ENCODE measurements at places on chromosomes 2 and 18.

GRCh38 chr2:187942876-187943275, 348.8 kb upstream of the GULP1 start:
- peak; percentile 2 for DNase-seq

GRCh38 chr18:57025540-57025939, 121.3 kb upstream of the BOD1L2 start:
- DNase-seq: no peak

GRCh38 chr2:215631696-215632095, 195.8 kb upstream of the FN1 start:
- DNase-seq: no peak

- no peak for DNase-seq
Observed at GRCh38 chr2:40384233-40384632, 67.7 kb downstream of the SLC8A1 start.

GRCh38 chr2:39356922-39357639, 80.0 kb downstream of the MAP4K3 start:
- DNase-seq: no peak

- DNase-seq: no peak
Observed at GRCh38 chr2:125364192-125364983, 1291.6 kb upstream of the GYPC start.

GRCh38 chr18:27861539-27861938, 315.4 kb downstream of the CDH2 start:
- DNase-seq: no peak

- no peak for DNase-seq
Observed at GRCh38 chr2:162636206-162636728, 202.3 kb downstream of the KCNH7 start.

GRCh38 chr2:27967076-27967475, 76.5 kb downstream of the BABAM2 start:
- no peak for DNase-seq

GRCh38 chr18:67550872-67551520, 34.5 kb upstream of the DSEL start:
- DNase-seq: no peak

- no peak for DNase-seq
Observed at GRCh38 chr2:186590759-186591505, 1.1 kb downstream of the ITGAV start.

DNA sequence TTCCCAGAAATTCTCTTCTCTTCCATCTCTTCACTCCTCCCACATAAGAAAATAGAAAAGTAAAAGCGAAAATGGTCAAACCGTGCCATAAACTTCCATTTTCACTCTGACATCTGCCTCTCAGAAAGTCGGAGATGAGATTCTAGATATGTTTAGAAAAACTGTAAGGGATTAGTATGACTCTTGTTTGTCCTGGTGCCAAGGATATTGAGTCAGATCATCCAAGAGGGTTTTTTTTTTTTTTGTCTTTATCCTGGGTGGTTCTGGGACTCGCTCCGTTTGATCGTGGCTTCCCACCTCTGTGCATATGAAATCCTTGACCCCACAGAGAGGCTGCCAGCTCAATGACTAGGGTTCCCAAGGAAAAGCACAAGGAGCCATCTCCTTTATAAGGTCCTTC, 17.3 kb downstream of the EN1 start:
- DNase-seq: no peak

DNA sequence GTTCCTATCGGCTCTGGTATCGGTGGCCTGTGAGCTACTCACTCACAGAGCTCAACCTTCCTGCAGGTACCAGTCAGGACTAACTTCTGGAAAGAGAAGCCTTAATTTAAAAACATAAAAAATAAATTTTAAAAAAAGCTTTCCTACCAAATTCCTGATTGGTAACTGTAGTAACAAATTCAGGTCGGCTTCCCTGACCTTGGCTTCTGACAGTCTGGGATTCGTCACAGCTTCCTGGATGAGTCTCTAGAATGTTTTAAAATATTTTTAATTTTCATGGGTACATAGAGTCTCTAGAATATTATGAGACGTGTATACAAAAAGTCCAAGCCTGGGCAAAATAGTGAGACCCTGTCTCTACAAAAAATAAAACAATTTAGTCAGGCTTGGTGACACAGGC, 45.0 kb upstream of the MTCL1 start:
- no peak for DNase-seq

DNA sequence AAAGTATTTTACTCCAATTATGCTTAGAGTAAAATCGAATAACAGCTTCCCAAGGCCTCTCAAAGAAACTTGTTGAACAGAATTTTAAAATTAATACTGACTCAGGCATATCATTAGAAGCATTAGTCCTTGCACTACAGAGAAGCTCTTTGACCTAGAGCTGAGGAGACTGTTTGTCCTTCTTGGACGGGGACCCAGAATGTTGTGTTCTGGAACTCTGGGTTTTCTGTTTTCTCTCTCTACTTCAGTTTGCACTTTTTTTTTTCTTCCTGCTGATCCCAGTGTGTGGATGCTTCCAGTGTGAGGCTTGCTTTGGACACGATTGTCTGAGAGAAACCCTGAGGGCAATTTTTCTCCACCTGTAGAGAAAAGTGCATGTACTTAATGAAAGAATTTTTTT, 847.6 kb downstream of the SOCS6 start:
- DNase-seq: no peak

DNA sequence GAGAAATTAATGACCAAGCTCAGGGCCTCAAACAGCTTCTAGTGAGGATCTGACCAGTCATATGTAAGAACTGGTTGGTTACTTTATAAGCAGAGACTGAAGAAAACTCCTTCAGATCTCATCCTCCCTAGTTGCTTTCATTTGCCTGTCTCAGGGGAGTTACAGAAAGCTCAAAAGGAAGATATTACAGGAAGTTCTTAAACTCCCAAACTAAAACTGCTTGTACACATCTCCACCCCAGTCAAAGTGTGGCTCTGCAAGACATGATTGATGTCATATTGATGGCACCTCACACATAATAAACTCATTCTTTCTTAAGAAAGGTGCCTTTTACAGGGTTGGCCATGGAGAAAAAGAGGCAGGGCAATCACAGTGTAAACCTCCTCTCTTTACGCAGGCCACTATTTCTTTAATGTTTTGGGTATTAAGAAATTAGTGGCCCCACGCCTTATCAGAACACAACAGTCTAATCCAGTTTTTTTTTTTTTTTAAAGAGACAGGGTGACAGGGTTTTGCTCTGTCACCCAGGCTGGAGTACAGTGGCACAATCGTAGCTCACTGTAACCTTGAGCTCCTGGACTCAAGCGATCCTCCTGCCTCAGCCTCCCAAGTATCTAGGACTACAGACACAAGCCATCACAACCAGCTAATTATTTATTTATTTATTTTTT, 62.6 kb upstream of the STK17B start:
- no peak for DNase-seq

DNA sequence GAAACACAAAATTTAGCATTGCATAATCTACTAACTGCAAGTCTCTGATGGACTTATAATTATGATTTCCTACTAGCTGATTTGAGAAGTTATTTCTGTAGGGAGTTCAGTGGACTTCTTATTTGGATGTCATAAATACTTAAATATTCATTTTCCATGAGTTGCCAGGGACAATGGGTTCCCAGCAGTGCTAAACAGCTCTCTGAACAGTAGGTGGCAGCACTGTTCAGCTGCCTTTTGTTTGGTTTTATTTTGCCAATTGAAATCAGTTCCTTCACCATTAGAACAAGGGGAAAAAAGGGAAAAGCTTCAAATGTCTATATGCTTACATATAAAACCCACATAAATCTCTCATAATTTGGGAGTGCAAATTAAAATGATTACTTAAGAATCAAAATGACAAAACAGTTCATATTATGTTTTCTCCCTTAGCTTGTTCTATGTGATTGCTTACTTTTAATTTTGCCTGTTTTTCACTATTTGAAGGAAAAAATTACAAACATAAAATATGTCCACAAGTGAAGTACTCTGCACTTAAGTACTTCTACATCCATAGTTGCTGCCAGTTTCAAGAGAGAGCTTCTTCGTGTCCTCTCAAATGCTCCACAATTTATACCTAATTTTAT, 898.9 kb downstream of the CPS1 start:
- peak; percentile 0 for DNase-seq

GRCh38 chr2:236022128-236022527, 146.1 kb downstream of the GBX2 start:
- no peak for DNase-seq

- no peak for DNase-seq
Observed at GRCh38 chr2:26809876-26810577, 24.2 kb downstream of the CENPA start.

DNA sequence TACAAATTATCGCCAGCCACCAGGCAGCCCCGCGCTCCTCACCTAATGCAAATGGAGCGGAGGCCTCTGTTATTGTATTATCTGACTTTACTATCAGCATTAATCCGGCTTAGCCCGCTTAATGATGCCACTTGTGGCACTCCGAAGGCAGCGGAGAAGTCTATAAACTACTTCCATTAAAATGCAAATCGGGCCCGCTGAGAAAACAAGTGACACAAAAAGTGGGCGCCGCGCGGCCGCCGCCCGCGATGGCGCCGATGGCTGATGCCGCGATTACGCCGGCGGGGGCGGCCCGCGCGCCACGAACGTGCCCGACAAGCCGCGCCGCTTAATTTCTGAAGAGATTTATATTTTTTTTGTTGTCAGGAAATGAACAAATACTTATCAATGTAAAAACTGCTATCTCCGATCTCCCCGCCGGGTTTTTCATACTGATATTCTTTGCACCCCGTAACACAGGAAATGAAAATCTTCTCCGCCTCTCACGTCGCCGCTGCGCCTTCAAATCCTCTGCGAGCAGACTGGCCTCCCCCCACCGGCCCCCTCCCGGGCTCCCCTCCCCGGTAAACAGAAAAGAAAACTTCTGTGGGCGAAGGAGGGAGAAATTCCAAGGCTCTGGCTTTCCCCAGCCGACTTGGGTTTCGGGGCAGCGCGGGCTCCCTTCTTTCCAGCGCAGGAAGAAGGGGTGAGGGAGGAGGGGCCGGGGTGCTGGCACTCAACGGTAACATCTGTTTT, 221.8 kb downstream of the INSIG2 start:
- no peak for DNase-seq

DNA sequence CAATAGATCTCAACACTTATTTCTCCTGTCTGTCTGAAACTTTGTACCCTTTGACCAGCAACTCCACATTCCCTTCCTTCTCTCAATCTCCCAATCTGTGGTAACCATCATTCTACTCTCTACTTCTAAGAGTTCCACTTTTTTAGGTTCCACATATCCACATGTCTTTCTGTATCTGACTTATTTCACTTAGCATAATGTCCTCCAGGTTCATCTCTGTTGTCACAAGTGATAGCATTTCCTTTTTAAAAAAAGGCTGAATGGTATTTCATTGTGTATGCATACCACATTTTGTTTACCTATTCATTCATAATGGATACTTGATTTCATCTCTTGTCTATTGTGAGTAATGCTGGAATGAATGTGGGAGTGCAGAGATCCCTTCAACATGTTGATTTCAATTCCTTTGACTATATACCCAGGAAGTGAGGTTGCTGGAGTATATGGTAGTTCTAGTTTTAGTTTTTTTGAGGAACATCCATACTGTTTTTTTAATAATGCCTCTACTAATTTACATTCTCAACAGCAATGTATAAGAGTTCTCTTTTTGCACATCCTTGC, 18.8 kb upstream of the MMADHC start:
- no peak for DNase-seq

DNA sequence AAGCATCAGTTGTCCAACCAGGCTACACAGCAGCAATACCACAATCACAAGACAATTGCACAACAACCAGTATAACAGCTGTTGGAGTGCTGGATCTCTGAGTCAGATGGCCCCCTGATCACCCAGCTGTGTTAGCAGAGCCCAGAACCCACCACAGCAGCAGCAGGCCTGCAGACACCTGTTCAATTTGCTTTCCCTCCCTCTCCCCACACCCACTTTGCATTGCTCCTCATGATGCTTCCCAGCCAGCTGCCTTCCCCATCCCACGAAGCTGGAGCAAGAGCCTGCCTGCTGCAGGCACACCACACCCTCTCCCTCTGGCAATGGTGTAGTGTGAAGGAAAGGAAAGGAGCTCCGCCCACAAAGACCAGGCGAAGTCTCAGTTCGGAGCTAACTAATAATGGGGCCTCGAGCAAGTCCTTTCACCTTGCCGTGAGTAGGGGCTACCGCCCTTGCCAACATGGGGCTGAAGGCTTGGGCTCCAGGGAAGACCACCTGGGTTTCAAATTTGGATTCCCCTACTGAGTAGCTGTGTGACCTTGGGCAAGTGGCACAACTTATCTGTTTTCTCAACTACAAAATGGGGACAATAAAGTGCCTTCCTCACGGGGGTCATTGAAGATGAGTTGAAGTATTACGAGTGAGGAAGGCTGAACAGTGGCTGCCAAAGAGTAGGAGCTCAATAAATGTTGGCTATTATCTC, 19.4 kb upstream of the ZBTB7C start:
- DNase-seq: no peak

- no peak for DNase-seq
Observed at GRCh38 chr2:108215794-108216211, 24.0 kb upstream of the SULT1C3 start.

- no peak for DNase-seq
Observed at GRCh38 chr18:22871809-22872525, 61.2 kb upstream of the RBBP8 start.

DNA sequence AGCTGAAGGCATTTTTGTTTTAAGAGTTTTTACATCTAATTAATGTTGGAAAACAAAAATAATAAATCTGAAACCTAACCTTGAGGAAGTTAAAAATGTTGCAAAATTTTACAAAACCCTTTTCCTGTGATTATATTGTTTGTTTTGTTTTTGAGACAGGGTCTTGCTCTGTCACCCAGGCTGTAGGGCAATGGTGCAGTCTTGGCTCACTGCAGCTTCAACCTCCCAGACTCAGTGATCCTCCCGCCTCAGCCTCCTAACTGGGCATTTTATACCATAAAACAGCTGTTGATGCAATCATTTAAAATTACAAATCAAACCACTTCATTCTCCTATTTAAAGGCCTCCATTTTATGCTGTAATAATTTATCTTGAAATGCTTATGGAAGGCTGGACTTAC, 1.7 kb upstream of the ZNF24 start:
- no peak for DNase-seq

DNA sequence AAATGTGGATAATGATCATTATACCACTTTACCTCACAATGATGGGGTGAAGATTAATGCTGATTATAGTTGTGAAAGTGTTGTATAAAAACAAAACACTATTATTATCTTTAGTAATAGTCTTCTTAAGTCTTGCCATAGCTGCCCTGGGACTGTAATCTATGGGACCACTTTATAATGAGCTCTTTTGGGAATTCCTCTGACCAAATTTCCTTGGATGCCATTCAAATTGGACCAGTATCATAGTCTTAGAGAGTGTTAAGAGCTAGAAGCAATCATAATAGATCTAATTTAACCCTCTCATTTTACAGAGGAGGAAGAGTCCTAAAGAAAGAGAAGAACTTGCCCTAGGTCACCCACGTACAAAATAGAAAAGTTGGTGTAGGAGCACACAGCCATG, 457.7 kb upstream of the SLC14A2 start:
- DNase-seq: no peak

- DNase-seq: no peak
Observed at GRCh38 chr2:211396815-211397214, 840.4 kb downstream of the CPS1 start.

GRCh38 chr2:73830871-73831401, 2.2 kb downstream of the STAMBP start:
- DNase-seq: peak; percentile 67

- no peak for DNase-seq
Observed at GRCh38 chr2:142100139-142100873, 30.5 kb downstream of the LRP1B start.
